ENCODE measurements at places on chromosomes 16 and 17.
A peak's percentile ranks its signal among the peaks of the same experiment; 100 is the strongest.

DNA sequence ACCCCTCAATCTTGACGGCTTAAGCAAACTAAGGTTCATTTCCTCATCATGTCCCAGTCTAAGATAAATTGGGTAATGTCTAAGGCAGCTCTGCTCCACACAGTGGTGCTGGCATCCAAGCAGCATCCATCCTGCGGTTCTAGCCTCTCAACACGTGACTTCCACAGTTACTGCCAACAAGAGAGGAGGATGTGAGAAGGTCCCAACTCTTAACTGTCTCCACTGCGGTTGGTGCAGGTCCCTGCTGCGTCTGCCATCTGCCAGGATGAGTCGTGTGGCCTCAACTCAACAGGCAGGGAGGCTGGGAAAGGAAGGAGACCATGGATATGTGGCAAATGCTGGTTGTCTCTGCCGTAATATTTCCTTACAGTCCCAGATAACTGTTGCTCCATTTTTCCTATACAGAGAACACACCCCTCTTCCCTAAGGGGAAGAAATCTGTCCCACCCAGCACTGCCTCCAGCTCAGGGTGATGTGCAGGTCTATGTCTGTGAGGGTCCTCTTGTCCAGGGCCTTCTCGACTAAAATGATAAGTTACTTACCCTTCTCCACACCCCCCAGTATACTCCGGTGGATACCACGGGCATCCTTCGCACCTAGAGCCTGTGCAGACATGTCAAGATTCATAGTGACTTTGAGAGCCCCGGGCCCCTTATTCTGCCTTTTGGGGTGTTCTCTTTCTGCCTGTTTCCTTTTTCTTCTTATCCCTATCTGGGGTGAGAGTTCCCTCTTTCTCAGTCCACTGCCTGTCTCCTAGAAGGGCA lies 64.7 kb downstream of the KCNJ18 start:
- no peak for DNase-seq

- DNase-seq = no peak
Measured at GRCh38 chr16:82810077-82810476, 183.3 kb downstream of the CDH13 start.

DNA sequence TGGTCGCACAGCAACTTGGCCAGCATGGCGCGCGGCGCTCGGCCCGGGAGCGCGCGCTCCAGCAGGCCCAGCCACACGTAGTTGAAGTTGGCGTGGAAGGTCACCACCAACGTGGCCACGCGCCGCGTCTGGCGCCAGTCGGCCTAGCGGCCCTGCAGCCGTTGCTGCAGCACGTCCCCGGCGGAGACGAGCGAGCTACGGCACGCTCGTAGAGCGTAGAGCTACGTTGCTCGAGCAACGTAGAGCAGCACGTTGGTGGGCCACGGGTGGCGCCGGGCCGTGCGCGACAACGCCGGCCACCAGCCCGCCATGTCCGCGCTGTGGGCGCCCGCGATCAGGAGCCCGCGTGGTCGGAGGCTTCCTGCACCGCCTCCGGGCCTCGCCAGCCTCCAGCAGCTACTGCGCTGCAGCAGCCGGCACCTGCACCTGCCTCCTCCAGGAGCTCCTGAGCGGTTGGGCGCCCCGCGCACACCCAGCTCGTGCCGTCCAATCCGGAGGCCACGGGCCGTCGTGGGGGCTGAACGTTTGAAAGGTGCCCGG lies 13.4 kb upstream of the SULT1A1 start:
- DNase-seq = no peak

DNA sequence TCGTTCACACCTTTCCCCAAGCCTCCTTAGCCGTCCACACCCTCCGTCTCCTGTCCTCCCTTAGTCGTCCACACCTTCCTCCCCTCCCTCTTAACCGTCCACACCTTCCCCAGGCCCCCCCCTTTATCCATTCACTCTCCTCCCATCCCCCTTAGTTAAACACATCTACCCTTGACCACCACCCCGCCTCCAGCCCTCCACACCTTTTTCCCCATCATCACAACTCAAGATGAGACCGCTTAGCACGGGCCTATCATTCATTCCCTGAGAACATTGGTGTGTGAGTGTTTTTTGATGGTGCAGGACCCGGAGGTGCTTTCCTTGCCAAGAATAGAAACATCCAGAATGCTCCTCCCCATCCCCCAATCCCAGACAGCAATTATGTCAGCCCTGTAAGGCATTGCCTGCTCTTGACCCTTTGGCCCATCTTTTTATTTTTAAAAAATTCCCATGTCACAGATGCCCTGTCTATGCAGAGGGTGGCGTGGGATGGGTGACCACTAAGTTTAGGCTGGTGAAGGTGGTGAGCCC lies 1.4 kb downstream of the TENT4B start:
- DNase-seq = no peak

DNA sequence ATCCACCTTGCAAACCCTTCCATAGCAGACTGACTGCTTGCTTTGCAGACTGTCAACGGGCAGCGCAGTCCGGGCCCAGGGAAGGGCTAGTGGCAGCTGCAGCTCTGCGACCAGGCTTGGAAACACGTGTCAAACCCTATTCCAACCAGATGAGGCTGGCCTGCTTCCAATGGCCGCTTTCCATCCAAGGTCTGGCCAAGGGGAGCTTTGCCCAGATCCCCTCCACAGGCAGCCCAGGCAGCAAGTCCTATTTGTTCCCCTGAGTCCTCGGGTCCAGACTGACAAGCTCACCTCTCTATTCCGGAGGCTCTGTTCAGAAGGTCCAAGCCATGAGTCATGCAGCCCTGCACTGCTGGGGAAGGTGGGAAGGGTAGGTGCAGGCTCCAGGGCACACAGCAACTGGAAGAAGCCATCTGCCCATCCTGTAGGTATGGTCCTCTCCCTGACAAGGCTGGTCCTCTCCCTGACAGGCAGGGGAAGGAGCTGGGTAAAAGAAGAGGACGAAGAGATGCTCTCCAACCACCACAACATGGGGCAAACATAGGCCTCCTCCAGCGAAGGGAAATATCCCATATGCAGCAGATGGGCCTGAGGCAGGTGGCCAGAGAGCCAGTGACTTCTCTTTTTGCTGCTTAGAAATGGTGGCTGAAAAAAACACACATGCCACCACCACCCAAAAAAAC lies 22.6 kb upstream of the AXIN2 start:
- DNase-seq = no peak

DNA sequence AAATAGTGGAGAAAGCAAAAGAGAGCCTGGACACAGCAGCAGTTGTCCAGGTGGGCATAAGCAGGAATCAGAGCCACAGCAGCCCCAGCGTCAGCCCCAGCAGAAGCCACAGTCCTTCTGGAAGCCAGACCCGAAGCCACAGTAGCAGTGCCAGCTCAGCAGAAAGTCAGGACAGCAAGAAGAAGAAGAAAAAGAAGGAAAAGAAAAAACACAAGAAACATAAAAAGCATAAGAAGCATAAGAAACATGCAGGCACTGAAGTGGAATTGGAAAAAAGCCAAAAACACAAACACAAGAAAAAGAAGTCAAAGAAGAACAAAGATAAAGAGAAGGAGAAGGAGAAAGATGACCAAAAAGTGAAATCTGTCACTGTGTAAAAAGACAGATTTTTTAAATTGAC lies 32.7 kb downstream of the RBBP6 start:
- no peak for DNase-seq

DNA sequence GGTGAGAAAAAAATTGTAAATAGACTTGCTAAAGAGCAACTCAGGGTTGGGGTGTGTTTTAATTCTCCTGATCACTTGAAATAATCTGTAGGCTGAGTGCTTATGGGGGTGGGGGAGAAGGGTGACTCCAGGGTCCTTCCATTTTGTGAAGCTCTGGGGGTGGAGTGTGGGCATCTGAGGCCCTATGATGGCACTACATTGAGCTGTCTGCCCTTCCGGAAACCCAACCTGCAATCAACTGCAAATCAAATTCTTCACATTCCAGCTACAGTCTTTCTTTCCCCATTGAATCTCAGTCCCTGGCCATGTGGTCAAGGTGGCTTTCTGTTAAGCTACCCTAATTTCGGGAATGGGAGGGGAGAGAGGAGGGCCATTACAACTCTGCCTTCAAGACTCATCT lies 6.0 kb upstream of the CDC6 start:
- no peak for DNase-seq

DNA sequence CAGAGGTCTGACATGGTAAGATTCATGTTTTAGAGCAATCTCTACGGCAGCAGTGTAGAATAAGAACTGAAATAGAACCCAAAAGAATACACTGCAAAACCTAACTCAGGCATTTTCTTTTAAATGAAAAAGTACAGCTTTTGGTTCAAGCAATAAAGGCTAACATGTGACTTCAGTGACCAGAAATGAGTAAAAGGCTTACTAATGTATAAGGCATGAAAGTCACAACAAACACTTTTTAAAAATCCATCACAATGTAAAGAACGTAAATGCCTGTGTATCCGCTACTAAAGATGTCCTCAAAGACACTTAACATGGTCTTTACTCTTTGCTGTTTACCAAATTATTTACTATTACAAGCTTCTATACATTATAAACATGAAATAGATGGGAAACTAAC lies 16.6 kb downstream of the KIAA0753 start:
- DNase-seq = no peak

GRCh38 chr16:85829751-85830445 lies 30.4 kb downstream of the COX4I1 start:
- no peak for DNase-seq

DNA sequence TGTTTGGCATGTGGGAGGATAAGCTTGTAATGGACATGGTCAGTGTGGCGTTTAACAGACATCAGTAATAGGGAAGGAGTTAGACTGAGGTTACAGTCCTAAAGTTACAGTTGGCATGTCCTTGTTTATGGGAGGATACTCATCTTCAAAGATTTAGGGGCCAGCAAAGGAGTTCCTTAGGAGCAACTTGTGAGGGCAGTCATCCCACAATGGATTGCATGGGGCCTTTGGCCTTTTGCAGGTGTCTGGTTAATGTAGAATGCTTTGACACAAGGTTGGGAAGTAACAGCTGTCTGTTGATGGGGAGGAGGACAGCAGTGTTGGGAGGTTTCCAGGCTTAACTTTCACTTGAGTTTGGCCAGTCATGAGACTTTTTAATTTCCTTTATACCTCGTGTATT lies 2.2 kb downstream of the NUBP1 start:
- DNase-seq = no peak

GRCh38 chr17:801660-802059 lies 19.5 kb downstream of the MRM3 start:
- DNase-seq = no peak

GRCh38 chr17:8243827-8244226 lies 4.0 kb downstream of the CTC1 start:
- no peak for DNase-seq

GRCh38 chr16:51941412-51941811 lies 605.5 kb downstream of the TOX3 start:
- DNase-seq = no peak

DNA sequence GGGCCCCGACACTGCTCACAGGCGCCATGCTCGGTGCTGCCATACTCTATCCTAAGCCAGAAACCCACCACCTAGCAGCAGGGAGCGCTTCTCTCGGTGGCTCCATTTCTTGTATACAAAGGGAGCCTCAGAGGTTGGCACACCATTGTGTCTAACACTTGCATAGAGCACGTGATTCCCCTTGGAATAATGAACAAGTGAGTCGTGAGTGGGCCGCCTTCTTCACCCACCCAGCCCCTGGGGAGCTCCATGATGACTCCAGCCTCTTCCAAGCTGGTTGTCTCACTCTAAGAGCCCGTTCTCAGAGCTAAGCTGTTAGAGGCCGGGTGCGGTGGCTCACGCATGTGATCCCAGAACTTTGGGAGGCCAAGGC lies 82.3 kb upstream of the ZNF469 start:
- DNase-seq = no peak

GRCh38 chr16:26441178-26441577 lies 625.5 kb upstream of the C16orf82 start:
- no peak for DNase-seq

DNA sequence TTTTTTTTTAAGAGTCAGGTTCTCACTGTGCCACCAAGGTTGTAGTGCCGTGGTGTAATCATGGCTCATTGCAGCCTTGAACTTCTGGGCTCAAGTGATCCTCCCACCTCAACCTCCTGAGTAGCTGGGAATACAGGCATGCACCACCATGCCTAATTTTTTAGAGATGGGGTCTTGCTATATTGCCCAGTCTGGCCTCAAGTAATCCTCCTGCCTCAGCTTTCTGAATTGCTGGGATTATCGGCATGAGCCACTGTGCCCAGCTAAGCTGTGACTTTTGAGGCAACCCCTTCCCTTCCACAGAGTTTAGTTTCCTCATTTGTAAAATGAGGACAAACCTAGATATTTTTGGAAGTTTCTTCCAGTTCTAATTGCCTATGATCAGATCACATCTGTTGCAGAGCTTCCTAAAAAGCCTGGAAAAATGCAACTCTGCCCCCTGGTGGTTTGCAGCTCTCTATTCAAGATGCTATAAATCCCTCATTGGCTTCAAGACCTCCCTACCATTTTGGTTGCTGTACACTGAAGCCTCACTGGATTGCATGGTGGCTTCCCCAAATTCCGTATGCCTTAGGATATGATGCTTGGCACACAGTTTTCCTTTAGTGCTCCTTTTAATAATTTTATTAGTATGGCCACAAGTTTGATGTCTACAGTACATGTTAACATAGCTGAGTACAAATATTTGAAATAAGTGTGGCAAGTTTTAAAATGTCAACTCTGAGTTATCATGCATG lies 19.3 kb downstream of the GDE1 start:
- peak; percentile 67 for DNase-seq

DNA sequence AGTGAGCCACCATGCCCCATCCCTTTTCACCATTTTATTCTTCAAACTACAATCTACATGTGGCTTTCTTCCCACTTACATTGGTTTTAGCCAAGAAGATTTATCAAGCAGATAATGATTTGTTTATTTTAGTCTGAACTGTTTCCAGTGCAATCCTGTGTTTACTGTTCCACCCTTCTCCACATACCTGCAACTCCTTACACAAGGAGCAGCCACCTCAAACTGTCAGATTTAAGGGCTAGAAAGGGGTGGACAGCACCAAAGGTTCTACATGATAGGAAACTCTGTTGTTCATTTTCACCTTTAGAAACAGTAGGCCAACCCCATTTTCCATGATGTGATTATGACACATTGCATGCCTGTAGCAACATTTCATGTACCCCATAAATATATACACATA lies 1.9 kb downstream of the RUNDC1 start:
- DNase-seq = no peak

DNA sequence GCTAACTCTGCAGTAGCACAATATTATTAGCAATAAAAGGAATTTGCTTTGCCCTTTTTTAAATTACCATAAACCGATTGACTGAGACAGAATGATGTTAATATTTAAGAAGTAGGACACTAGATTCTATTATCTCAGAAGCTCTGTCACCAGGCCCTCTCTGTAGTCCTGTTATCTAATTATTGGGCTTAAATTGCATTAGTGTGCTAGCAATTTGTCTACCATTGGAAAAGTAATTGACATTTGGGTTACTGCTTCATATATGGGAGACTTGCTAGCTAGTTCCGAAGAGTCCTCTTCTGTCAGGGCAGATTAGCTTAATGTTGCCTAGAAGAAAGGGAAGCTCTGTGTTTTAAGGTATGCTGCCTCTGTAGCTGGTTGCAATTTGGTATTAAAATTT lies 1107.3 kb upstream of the EEF2KMT start:
- no peak for DNase-seq
